ENCODE measurements at places on chromosomes 7 and 10.

- DNase-seq: no peak
Measured at GRCh38 chr10:33046792-33047191, 88.8 kb upstream of the ITGB1 start.

DNA sequence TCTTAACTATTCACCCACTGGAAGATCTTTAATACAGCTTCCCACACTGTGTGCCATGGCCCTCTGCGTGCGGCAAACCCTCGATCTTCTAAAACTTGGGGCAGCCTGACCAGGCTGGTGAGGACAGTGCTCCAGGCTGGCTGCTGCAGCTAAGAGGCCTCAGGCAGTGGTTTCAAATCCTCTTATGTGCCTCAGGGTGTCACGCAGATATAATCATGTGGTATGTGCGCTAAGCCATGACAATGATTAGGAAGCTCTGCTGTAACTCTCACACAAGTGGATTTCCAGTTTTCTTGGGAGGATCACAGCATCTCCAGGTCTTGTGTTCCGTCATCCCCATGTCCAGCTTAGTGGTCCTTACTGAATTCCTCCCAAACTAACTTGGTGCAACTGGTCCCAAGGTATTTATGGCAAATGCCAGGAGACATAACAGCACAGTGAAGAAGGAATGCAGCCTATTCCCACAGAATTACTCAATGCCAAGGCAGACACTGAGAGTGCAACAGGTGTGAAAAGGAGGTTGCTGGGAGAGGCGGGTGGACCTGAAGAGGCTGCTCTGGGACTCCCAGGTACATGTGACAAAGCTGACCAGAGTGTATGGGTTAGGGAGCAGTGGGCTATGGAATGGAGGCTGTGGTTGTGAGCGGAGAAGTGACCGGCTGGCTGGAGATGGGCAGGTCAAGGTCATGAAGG is 2.3 kb downstream of the HPS1 start:
- DNase-seq: peak; percentile 88

DNA sequence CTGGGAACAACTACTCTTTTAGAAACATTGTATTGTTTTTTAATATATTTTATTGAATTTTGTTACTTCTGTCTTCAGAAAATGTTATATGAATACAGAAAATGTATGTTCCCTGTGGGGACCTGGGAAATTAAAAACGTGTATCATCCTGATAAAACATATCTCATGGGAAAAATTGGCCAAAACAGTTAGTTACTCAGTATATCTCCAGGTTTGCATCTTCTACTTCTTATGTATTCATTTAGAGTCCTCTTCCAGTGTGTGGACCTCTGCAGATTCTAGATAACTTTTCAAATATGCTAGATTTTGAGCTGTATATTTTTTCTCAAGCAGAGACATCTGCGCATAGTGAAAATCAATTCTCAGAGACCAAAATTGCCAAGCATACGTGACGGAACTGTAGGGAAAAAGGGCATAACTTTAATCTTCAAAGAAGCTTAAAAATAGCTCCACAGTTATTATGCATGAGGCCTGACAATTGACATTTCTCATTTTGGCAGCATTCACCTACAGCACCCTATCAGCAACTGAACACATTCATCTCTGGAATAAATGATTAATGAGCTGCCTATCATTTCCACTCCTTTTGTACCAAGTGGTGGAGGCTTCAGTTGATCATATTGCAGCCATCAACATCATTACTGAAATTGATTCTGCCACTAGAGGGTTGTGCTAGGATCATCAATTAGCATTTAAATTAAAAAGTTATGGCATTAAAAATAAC is 26.4 kb upstream of the UMAD1 start:
- DNase-seq: no peak

GRCh38 chr7:97001656-97002554 is 3.4 kb upstream of the DLX6 start:
- no peak for DNase-seq

- DNase-seq: no peak
Measured at GRCh38 chr7:33952824-33953223, 47.5 kb downstream of the BMPER start.

DNA sequence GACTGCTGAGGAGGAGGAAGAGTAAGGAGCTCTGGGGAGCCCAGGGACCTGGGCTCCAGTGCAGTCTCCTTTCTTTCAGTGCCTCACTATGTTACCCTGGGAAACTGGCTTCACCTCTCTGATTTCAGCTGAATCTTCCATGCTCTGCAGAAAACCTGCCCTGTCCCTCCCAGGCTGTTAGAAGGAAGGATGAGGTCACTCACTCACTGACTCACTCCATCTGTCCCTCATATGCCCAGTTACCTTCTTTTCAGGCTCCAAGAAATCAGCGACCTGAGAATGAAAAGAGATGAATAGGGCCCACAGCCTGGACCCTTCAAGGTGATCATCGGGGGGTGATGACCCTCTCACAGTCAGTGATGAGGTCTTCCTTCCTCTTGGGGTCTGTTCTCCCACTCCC is 481 bp downstream of the SFTPA2 start:
- no peak for DNase-seq

- DNase-seq: no peak
Measured at GRCh38 chr7:135385209-135385608, 124.7 kb downstream of the CNOT4 start.

GRCh38 chr10:3740157-3740871 is 44.7 kb downstream of the KLF6 start:
- no peak for DNase-seq

DNA sequence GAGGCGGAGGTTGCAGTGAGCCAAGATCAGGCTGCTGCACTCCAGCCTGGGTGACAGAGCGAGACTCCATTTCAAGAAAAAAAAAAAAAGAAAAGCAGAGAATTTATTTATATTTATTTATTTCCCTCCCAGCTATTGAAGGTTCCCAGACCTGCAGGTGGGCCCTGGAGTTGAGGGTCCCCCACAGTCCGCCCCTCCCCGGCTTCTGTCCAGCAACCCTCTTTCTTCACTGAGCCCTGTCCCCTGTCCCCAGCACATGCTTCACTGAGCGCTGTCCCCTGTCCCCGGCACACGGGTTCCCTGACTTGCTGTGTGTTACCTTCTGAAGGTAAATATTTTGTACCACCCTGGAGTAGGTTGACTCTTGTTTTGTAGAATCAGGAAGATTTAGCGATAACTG is 301.7 kb upstream of the PITRM1 start:
- no peak for DNase-seq

DNA sequence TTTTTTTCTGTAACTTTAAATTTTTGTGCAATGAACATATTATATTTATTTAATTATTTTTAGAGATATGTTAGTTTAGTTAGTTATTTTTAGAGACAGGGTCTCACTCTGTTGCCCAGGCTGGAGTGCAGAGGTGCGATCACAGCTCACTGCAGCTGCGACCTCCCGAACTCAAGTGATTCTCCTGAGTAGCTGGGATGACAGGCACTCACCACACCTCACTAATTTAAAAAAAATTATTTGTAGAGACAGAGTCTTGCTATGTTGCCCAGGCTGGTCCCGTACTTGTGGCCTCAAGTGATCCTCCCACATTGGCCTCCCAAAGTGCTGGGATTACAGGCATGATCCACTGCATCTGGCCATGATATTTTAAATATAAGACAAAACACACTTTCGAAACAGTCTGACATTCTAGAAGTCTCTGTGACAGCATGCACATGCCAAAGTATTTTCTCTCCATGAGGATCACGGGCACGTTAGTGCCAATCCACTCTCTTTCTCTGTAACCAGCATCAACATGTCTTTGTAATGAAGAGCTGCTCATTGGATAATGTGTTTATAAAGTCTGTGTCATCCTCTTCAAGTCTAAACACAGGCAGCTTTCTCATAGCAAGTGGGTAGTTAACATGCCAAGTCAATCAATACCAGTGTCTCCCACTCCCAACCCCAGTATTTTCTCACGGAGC is 137.4 kb downstream of the GLI3 start:
- DNase-seq: no peak

DNA sequence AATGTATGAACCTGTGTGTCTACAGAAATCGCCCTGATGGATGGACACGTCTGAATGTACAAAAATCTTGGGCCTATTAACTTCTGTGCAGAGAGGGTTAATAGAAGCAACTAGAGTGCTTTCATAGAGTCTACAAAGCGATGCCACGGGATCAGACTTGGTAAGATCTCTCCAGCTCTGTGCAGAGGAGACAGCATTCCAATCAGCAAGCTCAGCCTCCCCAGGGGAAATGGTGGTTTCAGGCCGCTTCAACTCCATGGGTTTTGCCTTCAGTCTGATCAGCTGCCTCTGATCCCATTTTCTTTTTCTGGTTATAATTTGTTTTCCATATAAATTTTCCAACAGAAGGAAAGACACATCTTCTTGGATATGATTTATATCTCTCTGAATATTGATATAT is 35.1 kb upstream of the COBL start:
- no peak for DNase-seq

- no peak for DNase-seq
Measured at GRCh38 chr7:35379481-35379880, 125.6 kb upstream of the TBX20 start.

DNA sequence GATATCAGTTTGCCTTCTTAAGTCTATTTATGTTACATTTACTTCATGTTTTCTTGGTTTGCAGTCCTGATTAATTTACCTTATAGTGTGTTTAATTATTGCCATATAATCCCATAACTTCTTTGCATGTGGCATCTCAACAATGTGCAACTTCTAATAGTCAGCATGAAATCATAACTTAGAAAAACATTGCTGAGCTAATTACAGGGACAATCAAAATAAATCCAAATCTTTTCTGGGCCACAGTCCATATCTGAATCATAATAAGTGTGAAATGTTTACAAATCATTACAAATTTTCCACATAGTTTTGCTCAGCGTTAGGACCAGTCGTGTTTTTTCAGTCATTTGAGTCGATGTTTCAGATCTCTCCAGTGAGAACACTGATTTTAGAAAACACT is 29.1 kb upstream of the CABCOCO1 start:
- DNase-seq: no peak

DNA sequence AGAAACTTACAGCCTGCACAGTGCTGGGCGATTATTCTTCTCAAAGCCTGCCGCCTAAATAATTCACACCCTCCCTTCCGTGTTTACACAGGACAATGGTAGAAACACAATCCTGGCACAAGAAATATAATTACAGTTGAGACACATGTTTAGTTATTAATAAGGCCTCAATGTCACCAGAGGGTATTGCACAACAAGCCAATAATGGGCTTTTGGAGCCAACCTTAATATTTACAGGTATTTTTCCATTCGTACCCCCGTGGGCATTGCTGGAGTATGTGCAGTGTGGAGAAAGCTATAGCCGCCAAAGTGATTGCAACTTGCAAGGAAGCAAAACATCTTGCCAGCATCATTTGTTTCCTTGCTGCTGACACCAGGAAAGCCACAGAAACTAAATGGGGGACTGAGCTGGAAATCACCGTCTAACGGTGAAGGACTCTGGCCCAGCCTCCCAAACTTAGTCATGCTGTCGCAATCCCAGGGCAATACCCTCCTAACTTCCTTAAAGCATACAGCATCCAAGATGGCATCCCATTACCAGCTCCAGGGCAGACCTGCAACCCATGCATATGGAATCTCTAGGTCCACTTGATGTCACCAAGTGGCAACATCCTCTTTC is 8.6 kb downstream of the CALN1 start:
- no peak for DNase-seq

DNA sequence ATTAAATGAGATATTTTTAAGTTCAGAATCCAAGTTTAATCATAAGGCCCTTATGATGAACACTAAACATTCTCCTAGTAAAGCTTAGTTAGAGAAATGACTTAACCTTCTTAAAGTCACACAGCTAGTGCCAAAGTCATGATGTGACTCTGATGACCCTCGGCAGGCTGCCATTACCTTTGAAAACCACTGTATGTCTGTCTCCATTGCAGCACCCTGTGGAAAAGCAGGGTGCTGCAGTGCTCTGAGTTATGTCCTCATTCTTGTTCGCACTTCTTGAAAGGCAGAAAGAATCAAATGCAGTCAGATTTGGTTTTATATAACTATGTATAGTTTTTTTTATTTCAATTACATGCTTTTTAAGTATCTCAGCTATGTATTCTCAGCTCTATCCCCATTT is 105.0 kb downstream of the PHTF2 start:
- no peak for DNase-seq

DNA sequence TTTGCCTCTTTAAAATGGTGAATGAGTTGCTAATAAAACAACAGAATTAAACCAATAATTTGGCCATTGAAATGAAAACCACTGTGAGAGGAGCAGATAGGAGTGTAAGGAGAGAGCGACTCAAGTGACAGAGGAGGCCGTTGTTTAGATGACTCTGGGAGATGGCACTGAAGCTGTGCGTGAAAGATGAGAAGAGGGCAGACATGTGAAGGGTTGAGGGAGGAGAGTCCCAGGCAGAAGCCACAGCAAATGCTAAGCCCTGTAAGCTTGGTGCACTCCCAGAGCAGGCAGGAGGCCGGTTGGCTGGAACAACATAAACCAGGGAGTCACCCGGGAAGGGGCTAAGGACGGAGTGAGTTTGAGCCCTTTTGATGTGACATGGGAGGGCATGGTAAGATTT is 814 bp upstream of the OPALIN start:
- DNase-seq: no peak

DNA sequence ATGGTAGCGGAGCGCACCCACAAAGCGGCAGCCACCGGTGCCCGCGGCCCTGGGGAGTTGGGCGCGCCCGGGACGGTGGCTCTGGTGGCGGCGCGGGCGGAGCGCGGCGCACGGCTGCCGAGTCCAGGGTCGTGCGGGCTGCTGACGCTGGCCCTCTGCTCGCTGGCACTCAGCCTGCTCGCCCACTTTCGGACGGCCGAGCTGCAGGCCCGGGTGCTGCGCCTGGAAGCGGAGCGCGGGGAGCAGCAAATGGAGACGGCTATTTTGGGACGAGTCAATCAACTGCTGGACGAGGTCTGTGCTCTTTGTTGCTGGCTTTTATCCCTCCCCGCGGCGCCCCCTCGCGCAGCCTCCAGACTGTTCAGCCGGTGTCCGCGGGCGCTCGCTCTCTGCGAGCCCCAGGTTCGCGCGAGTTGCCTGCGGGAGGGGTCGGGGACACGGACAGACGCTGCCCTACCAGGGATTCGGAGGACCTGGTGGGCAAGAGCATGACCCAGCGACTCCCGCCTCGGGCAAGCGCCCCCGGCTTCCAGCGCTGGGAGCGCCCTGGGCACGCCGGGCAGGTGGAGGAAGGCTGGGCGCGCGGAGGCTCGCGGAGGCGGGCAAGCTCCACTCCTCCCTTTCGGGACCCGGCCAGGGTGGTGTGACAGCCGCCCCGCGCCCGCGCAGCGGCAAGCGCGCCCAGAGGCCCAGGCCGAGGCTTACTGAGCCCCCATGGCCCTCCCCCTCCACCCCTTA is 887 bp downstream of the COL13A1 start:
- no peak for DNase-seq

GRCh38 chr7:29965030-29965429 is 24.6 kb downstream of the SCRN1 start:
- no peak for DNase-seq
